ENCODE measurements at places on chromosomes 7 and 10. TPM values are rescaled to one million over a fixed set of nuclear protein-coding genes. Genes with fewer than 3 reads are reported as not detected.
A peak's percentile ranks its signal among the peaks of the same experiment; 100 is the strongest.

Gene TUBB8
- not detected for total RNA-seq

Gene TRRAP
- total RNA-seq, result 34.6 TPM

Gene C10orf105
- total RNA-seq, result not detected

DNA sequence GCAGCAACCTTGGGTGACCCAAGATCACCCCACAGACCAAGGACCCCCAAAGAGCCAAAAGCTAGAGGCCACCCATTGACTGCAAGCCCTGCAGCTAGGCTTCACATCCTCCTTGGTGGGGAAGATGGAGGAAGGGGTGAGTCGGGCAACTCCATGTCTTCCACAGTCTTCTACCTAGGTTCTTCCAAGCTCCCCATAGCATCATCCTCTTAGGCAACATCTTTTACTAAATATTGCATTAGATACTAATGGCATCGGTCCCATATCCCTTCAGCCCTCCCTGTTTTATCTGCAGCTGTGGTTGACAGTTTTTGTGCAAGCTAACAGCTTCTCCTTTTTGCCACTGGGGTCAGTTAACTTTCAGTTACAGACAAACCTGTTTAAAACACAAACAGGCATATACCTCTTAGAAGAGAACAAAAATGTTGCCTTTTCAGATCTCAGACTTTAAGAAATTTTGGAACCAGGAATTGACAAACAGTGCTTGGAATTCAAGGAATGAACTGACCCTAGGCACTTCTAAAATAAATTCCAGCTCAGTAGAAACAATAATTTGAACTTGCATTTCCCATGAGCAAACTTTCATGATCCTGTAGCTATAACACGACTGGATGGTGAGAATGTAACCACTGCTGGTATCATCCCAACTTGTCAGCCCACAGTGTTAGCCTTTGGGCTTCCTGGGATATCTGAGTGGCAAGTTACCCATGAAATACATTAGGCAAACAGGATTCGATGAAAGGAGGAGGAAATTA, 33.9 kb upstream of the MSMB start:
- no peaks in the 10 kb centered on the region for H3K4me1 ChIP-seq
- no peaks in the 10 kb centered on the region for H3K36me3 ChIP-seq
- H3K4me3 ChIP-seq, result no peak overlapping the region
- H3K27ac ChIP-seq, result no peak overlapping the region

DNA sequence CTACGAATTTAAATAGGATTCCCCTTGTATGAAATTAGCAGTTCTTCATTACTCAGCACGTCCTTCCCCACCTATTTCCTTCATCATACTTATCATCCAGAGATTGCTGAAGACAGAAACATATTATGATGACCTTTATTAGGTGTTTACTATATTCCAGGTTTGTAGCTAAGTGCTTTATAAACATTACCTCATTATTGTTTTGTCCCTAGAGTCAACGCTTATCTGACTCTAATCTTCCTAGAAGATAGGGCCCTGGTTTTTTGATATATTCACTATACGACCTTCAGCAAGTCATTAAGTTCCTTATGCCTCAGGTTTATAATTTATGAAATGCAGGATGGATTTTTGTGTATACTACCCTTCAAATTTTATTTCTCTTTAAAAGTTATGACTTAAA, 36.8 kb upstream of the NRP1 start:
- H3K27me3 ChIP-seq, result no peaks in the 10 kb centered on the region
- no peaks in the 10 kb centered on the region for H3K36me3 ChIP-seq
- H3K4me3 ChIP-seq, result no peak overlapping the region
- H3K27ac ChIP-seq, result no peak overlapping the region
- no peak for DNase-seq

- H3K4me1 ChIP-seq, result peaks cover 61% of the 10 kb centered on the region
- H3K27ac ChIP-seq, result no peak overlapping the region
- no peaks in the 10 kb centered on the region for H3K36me3 ChIP-seq
- peak; percentile 33 for DNase-seq
- H3K4me3 ChIP-seq, result no peak overlapping the region
Measured at GRCh38 chr10:69321865-69322264, 43.6 kb downstream of the HK1 start.

- H3K36me3 ChIP-seq, result no peaks in the 10 kb centered on the region
- no peak for DNase-seq
- no peaks in the 10 kb centered on the region for H3K4me1 ChIP-seq
- no peak overlapping the region for H3K27ac ChIP-seq
- H3K4me3 ChIP-seq, result no peak overlapping the region
- no peaks in the 10 kb centered on the region for H3K27me3 ChIP-seq
Measured at GRCh38 chr10:98391578-98391991, 23.4 kb downstream of the PYROXD2 start.

GRCh38 chr10:125820701-125821100, 2.4 kb downstream of the UROS start:
- H3K4me1 ChIP-seq, result peaks cover 31% of the 10 kb centered on the region
- no peak overlapping the region for H3K4me3 ChIP-seq
- no peak overlapping the region for H3K27ac ChIP-seq
- H3K27me3 ChIP-seq, result no peaks in the 10 kb centered on the region
- H3K36me3 ChIP-seq, result no peaks in the 10 kb centered on the region
- DNase-seq, result no peak

DNA sequence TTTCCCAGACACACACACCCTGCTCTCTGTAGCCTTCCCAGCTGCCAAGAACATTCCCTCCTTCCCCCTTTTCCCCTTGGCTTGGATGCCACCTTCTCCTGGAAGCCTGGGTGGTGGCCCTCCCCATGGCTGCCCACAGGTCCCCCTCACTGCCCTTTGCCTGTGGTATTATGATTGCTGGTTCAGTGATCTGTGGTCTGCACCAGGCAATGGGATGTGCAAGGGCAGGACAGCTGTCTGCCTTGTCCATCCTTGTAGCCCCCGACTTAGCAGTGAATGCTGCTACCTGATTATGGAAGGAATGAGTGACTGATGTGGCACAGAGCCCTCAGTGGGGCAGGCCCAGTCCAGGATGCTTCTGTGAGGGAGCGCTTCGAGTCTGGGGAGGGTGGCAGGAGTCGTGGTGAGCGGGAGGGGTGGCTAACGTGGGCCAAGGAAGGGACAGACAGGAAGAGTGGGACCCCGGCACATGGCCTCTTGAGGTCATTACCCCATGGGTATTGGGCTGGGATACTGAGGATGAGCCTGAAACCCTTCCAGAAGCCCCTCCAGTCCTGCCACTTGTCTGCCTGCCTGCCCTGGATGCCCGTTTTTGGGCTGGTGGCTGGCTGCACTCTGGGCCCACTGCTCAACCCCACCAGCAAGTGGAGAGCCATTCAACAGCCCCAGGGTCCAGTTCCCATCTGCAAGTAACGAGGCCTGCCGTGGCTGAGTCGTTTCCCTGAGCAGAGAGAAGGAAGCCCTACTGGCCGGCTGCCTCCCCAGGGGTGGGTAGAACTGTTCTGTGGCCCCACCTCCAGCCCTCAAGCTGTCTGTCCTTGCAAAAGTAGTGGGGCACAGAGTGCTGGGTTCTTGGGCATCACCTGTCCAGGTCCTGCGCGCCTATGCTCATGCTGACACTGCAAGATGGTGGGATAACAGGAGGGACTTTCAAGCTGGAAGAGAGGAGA, 8.8 kb downstream of the CHST3 start:
- no peaks in the 10 kb centered on the region for H3K4me1 ChIP-seq
- H3K27me3 ChIP-seq, result no peaks in the 10 kb centered on the region
- no peak for DNase-seq
- no peak overlapping the region for H3K27ac ChIP-seq

GRCh38 chr10:126902157-126902556, 3.1 kb upstream of the DOCK1 start:
- no peak for DNase-seq
- H3K27ac ChIP-seq, result no peak overlapping the region
- no peaks in the 10 kb centered on the region for H3K36me3 ChIP-seq
- no peaks in the 10 kb centered on the region for H3K27me3 ChIP-seq
- H3K4me3 ChIP-seq, result no peak overlapping the region

DNA sequence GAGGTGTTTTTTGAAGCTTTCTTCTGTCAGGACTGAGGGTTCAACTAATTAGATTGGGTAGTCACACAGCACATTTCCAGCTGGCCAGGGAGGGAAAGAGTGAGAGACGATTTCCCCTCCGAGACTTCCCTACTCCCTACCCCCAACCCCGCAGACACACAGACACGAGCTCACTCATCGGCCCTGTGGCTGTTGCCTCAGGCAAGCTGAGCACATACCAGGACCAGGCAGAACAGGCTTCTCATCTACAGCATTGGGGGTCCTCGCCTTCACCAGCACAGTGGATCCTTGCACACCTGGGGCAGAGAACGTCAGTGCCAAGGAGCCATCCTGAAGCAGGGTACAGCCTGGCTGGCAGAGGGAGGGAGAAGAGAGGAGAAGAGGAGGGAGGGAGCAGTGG, 144.1 kb downstream of the TMEM178B start:
- no peak overlapping the region for H3K4me3 ChIP-seq
- H3K27me3 ChIP-seq, result no peaks in the 10 kb centered on the region
- H3K27ac ChIP-seq, result no peak overlapping the region
- H3K36me3 ChIP-seq, result no peaks in the 10 kb centered on the region
